ENCODE measurements at places on chromosomes 6 and 20.

- no peak for DNase-seq
Measured at GRCh38 chr6:46772762-46773161, 20.4 kb upstream of the MEP1A start.

DNA sequence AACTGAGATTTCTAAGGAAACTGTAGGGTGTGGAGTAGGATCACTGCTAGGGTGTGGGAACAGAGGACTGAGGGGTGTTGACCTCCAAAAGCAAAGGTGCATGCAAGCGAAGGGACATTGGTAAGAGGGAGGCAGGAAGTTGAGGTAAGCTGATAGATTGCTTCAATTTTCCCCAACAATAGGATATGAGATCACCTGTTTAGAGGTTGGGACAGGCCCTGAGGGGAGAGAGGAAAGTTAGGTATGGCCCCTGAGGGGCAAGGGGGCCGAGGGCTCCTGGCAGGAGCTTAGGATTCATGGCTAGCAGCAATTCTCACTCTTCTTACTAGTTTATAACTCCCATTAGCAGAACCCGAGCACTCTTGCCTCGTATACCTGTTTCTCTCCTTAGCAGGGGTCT is 106.8 kb upstream of the RPS6KA2 start:
- DNase-seq, result no peak

DNA sequence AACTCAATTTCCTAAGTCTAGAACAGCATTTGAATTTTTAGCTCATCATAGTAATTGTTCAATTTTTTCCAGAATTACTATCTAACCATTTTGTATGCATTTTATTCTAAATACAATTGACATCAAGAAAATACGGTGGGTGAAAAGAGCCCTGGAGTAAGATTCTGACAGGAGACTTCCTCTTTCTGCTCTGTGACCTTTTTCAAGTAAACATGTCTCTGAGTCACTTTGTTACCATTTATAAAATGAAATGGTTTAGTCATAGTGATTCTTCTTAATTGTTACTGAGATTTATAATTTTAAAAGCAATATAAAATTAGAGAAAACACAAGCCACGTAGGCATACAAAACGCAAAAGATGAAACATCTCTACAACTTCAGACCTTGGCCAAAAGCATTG is 80.2 kb downstream of the PLCB1 start:
- no peak for DNase-seq

GRCh38 chr6:151326116-151326825 is 65.1 kb downstream of the ZBTB2 start:
- no peak for DNase-seq

DNA sequence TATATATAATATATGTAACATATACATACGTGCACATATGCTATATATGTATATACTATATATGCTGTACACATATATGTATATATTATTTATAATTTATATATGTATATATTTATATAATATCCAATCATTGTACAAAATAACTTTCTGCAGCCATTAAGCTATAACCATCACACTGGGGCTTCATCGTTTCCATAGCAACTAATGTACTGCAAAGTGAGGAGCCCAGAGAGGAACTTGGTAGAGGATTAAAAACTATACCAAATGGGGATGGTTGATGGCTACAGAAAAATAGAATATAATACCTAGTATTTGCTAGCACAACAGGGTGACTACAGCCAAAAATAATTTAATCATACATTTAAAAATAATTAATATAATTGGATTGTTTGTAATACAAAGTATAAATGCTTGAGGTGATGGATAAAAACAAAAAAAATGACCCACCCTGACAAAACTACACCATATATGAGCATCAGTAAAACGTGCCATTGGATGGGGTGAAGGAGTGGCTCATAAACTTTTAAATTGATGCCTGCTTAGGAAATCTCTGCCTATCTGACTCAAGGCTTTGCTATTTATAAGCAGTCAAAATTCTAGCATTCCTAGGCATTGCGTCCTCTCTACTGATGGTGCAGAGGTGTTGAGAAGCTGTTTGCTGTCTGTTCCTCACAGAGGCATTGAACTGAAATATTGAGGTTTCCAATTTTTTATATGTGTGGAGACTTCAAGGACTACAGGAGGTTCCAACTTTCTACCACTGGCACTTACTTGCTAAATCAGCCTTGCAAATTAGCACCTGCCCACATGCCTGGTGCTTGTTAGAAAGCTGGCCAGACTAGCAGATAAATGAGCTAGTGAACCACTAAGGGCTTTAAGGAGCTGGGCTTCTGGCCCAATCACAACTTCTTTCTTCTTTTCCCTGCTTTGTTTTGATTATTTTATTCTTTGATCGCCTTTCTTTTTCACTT is 190.1 kb downstream of the SCP2D1 start:
- DNase-seq, result no peak

DNA sequence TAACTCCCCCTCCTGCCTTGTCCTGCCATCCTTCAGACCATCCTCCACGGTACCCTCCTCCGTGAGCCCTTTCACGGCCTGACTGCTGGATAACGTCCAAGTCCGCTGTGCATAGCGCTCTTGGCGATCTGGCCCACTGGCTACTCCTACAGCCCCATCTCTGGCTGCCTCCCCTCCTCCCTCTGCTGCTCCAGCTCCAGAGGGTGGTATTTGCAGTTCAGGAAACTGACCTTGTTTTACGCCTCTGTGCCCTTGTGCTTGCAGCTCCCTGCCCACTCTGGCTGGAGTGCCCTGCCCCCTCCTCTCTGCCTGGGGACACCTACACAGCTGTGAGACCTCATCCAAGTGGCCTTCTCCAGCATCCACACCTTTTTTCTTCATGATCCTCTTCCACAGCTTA is 6.5 kb upstream of the RREB1 start:
- no peak for DNase-seq

- DNase-seq, result no peak
Measured at GRCh38 chr20:51640743-51641142, 98.2 kb upstream of the NFATC2 start.

DNA sequence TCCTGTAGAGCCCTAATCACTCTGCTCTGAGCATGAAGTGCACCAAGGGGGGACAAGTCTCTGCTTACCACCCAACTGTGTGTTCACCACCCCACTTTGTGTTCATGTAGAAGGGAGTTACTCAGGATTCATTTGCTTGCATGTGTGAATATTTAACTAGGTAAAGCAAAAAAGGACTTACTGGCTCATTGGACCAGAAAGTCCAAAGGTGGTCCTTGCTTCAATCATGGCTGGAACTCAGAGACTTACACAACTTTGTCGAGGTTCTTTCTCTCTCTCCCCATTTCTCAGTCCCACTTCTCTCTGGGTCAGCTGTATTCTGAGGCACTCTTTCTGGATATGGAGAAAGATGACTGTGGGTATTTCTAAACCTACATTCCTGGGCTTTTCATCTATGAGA is 4.0 kb downstream of the TMEM200A start:
- no peak for DNase-seq

DNA sequence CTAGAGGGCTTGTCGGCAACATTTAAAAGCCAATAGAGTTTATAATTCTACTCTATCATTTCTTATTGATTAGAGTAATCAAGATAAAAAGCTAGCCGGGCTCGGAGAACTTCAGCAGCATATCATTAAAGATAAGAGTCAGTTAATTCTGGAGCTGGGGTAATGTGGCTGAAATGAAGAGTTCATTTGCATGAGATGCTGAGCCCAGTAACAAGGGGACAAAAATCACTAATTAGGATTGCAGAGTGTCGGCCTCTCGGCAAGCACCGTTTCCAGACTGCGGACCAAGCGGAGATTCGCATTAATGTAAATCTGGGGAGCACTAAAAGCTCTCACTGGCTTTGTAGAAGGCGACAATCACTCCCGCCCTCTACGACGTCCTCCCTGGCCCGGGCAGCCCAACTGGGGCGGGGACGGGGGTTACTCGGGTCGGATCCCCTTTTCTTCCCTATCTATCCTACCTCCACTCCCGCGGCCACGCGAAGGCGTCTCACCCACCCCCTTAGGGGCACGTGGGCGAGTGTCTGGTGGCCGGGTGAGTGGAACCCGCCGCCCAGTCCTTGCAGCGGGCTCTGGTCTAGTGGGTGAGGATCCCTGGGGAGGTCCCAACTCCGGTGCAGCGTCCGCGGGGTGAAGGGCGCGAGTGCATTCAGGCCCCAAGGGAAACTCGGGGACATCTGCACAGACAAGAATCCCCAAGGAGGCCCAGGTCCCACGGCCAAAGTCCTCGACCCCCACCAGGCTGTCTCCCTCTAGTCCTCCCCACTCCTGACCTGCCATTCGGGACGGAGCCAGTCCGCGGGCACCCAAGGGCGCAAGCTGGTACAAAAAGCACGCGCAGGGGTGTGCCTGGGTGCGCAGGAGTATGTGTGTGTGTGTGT is 42.2 kb upstream of the OSTM1 start:
- DNase-seq, result no peak

DNA sequence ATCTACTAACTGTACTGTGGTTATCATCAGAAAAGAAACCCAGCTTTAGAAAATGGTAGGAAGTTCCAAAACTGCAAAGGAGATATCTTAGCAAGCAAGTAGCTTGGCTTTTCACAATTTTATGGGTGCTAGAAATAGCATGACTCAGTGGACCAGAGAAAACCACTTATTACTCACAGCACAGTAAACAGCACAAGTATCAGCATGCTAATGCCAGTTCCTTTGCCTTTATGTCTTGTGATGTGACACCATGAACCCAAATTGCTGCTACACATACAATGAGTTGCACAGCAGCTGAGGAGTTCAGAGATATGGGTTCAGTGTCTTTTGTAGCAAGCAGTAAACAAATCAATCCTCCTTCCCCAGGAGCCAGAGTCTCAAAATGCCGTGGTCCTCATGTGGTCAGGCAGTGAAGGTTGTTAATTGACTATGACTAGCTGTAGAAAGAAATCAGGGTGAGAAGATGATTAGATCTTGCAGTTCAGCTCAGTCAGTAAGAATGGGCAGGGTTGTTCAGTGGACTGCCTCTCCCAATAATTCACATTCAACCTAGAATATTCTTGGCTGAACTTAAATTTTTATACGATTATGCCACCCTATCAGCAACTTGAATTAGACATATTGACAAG is 73.3 kb downstream of the OPRM1 start:
- DNase-seq, result no peak

- DNase-seq, result no peak
Measured at GRCh38 chr6:39196673-39197091, 32.6 kb downstream of the KCNK5 start.

DNA sequence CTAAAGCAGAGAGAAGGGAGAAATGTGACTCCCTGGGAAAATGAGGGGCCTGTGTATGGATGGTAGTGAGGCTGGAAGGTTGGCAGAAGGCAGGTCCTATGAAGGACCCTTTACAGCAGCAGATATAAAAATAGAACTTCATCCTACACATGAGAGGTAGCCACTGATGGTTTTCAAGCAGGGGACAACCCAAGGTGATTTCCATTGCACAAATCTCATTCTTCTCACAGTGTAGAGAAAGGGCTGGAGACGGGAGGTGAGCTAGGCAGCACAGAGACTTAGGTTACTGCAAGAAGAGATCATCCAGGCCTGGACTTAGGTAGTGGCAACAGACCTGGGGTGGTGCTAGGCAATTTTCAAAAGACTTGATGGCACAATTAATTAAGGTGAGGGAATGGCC is 30.7 kb downstream of the TRAM2 start:
- no peak for DNase-seq

DNA sequence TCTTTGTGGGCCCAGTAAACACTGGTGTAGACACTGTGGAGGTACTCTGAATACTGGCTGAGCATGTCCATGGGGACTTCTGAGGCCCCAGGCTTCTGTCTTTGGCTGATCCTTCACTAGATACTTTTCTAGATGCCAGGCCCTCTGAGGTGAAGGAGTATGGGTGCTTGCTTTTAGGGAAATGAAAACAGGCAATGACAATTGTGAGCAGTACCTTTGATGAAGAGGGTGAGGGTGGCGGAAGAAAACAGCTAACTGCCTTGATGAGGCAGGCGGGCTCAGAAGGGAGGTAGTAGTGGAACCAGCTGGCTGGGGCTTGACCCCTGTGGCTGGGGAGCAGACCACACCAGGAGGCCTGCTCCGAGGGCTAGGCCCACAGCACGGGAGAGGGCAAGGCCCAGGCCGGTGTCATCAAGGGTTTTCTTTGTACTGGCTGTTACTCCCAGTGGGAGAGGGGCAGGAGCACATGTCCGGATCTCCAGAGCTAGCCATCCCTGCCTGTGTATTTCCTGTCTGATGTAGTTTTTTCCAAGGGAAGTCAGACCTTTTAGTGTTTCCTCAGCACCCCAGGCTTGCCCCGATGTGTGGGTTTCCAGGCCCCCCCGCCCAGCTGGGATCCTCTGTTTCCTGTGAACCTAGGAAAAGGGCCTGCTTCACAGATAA is 3.9 kb downstream of the PLCG1 start:
- no peak for DNase-seq

DNA sequence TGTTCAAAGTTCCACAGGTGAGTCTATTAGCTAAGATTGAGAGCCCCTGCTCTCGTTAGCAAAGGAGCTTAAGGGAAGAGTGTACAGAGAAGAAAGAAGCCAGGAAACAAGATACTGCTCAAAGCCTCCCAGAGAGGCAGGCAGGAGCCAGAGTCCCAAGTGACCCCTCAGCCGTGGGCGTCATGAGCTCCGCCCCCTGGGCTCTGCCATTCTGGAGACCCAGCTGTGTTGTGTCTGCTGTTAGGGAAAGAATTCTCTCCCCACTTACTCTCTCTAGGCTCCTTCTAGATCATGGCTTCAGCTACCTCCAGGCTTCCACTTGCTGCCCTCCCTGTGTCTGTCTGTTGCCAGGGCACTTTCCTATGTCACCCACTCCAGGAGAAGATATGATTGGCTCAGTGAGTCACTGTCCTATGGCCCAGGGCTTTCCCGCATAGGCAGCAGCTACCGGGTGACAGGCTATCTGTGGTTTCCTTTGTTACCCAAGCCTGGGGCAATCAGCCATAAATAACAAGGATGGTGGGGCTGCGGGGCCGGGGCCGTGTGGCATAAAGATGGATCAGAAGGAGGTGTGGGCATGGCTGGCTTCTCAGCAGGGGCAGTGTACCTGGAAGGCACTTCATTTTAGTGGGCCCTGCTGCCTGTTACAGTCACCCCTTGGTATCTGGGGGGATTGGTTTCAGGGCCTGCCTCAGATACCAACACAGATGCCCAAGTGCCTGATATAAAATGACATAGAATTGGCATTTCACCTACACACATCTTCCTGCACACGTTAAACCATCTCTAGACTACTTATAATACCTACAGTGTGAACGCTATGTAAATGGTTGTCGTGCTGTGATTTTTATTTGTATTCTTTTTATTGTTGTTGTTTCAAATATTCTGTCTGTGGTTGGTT is 118.9 kb downstream of the ARMC2 start:
- DNase-seq, result no peak

- no peak for DNase-seq
Measured at GRCh38 chr6:127468936-127469335, 9.7 kb upstream of the KIAA0408 start.

- no peak for DNase-seq
Measured at GRCh38 chr6:153090241-153090930, 40.7 kb downstream of the RGS17 start.

DNA sequence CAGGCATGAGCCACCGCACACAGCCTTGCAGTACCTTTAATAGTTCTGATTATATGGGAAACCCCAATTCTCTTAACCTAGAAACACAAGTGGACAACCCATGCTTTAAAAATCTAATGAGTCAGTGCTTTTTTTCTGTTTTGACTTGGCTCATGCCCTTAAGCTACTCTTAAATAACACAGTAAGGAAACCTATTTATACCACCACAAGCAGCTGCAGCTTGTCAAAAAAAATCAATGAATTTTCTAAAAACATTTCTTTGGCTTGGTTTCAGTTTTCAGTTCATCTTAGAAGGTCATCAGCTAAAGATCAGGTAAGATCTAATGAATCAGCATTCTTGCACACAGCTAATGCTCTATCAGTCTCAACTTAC is 124.1 kb upstream of the DST start:
- no peak for DNase-seq

GRCh38 chr6:36069573-36069972 is 42.0 kb downstream of the MAPK14 start:
- DNase-seq, result no peak

- DNase-seq, result no peak
Measured at GRCh38 chr6:142885182-142885867, 59.7 kb downstream of the HIVEP2 start.

All from 8988T (cell line).